ACHN (cell line): ENCODE measurements at places on chromosomes 12 and 14.

DNA sequence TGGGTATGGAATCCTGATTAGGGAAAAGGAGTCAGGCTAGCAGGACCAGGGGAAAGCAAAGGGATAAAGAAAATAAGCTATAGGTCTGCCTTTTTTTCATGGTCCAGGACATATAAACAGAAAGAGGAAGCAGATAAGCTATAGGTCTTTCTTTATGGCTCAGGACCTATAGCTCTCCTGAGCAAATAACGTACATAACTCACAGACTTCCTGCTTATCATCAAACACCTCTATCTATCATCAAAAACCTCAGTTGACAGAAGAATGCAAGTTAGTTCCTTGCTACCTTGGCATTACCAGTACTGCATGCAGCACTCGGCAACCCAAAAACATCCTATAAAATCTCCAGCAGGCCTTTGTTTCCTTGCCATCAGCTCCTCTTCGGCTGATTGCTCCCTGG is 238.7 kb upstream of the OR4E1 start:
- DNase-seq: no peak

- DNase-seq: no peak
These were observed 96.0 kb upstream of the PCED1B start for GRCh38 chr12:46983393-46983793.

DNA sequence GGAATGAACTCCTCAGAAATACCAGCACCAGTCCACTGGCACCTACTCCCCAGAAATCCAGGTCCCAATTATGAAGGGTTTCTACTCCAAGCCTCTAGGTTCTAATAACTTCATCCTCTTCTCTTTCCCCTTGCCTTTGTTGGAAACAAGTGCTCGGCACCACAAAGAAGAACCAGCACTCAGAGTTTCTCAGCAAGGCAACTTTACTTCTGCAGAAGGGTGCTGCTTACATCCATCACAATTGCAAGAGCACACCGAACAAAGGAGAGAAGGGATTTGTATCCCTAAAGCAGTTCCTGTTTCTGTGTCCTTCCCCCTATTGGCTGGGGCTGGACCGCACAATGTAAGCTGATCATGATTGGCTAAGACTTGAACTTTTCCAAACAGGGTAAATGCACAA is 74.2 kb upstream of the GNG2 start:
- no peak for DNase-seq

- no peak for DNase-seq
These were observed 26.9 kb downstream of the MYRFL start for GRCh38 chr12:69851976-69852375.

DNA sequence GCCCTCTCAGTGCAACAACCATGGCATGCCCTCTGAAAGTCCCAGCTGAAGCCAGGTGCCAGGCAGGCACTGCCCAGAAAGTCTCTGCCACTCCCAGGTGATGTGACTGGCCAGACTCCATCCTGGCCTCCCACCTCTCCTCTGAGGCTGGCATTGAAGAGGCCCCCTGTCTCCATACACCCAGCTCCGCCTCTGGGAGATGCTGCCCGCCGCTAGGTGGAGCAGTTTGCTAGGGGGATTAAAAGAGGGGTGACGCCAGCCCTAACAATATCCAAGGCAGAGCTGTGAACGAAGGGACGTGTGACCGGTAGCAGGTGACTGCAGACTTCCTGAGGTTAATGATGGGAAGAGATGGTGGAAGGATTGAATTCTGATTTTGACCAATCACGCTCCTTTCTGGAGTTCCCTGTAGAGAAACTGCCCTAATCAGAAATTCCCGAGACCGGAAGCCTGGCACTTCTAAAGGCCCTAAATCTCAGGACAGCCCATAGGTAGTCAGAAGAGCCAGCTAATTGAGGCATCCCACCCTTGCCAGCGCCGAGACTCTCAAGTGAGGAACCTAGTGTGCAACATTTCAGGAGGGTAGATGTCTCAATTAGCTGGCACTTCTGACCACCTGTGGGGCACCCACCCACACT is 8.3 kb upstream of the PLEK2 start:
- DNase-seq: no peak

DNA sequence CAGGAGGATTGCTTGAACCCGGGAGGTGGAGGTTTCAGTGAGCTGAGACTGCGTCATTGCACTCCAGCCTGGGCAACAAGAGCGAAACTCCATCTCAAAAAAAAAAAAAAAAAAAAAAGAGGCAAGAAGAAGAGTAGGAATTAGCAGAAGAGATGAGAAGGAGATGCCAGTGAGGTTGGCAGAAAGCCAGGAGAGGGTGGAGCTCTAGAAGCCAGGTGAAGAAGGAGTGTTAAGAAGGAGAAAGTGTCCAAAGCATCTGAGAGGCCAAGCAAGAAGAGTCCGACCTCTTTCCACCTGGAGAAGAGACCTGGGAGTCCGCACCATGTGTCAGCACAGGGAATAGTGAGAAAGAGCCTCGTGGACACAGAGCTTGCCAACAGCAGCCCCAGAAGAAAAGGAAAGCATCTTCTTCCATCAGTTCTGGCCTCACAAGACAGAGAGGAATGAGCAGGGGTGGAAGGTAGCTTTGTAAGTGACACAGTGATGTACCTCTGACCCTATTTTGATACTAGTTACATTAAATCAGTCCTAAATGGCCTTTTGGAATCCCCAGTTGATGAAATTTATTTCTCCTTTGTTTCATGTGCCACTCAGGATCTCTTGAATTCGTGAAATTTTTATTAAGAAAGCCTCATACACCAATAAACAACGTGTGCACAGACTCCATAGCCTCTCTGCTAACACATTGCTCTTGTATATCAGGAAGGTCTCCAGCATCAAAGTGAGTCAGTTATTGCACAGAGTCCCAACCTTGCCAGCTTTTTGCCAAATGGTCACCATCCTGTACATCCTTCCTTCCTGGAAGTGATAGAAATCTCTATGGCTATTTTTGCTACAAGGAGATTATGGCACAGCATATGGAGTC is 70.6 kb downstream of the SAMD4A start:
- DNase-seq: no peak

DNA sequence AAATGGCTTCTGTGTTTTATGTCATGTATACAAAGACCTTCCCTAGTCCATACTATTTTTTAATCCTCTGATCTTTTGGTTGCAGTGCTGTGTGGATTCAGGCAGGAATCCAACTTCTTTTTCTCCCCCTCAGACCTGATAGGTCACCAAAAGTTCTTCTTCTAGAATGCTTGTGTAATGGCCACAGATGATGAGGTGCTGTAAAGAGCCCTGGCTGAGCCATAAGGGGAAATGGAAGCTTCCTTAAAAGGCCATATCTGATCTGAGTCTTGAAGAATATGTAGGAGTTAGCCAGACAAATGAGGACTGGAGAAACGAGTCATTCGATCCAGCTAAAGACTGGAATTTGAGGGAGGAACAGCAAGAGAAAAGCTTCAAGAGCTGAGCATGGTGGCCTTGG is 353.9 kb downstream of the PCNX1 start:
- no peak for DNase-seq

DNA sequence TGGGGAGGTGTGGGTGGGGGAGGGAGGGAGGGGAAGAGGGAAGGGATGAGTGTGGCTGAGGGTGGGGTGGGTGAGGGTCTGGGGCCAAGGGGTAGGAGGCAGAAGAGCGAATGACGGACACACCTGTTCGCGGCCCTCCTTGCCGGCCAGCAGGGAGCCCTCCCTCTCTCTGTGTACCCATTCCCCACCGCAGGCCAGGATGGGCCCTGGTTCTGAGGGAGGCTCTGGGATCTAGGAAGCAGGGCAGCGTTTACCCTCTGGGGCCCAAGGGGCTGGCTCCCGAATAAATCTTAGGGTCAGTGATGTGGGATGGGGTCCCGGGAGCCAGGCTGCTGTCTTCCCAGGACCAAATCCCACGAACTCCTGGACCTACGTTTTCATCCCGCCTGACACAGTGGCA is 46.0 kb upstream of the ESRRB start:
- DNase-seq: no peak

DNA sequence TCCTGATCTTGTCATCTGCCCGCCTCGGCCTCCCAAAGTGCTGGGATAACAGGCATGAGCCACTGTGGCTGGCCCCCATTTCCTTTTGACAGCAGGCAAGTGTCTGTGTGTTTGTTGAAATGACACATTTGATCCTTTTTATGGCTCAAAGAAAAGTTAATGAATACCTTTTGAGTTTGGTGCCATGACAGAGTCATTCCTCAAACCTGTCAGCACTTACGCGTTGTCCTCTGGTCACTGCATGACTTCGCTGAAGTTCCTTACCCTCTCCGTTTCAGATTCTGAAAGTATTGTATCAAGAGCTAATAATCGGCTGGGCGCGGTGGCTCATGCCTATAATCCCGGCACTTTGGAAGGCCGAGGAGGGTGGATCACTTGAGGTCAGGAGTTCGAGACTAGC is 32.4 kb downstream of the NEMF start:
- peak; percentile 70 for DNase-seq

DNA sequence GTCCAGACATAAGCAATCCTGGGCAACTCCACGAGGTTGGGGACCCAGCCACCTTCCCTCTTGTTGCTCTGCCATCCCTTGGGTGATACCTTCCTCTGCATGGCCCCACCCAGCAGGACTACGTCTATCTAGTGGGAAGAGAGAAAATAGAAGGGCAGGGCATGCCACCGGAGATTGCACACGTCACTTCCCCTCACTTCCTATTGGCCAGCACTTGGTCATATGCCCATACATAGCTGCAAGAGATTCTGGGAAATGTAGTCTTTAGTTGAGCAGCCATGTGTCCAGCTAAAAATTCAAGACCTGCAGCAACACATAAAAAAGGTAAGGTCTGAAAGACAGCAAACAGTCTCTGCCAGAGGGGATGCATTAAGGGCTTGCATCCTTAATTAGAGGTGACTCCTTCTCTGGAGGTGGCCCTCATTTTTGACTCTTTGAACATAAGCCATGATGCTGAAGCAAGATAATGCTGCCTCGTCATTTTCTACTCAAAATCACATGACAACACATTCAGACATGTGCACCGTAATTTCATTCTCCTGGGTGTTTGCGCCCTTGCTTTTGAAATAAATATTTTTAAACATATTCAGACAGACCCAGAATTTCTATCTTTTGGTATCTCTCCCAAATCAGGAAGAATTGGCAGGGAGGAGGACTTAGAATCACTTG is 91.8 kb upstream of the PWP1 start:
- DNase-seq: peak; percentile 53

DNA sequence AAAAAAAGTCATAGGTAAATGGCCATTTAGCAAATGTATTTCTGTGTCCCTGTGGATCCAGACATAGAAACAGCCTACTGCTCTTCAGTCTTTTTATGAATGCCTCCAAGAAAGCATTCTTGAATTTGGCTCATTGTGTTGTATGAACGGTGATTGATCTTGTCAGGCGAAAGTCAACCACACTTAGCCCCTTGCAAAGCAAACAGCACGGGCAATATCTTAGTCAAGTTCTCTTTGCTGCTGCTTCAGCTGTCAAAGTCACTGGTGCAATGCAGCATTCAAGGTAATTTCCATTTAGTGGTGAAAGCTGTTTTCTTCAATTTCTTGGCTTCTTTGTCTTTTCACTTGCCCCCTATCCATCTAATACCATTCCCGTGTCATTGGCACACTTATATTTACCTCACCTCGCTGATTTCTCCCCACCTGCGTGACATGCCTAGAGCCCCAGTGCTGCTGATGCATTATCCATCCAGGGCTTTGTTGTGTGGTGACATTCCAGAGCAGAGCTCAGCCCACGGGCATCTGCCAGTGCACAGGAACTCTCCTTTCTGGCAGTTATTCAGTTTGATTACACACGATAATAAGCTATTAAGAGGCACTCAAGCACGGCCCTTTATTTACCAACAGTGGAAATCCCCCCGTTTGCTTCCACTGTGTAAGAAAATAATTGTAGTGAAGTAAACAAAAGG is 362.3 kb upstream of the NOVA1 start:
- no peak for DNase-seq

- DNase-seq: peak; percentile 42
These were observed 41.4 kb downstream of the ACTN1 start for GRCh38 chr14:68937471-68938270.

DNA sequence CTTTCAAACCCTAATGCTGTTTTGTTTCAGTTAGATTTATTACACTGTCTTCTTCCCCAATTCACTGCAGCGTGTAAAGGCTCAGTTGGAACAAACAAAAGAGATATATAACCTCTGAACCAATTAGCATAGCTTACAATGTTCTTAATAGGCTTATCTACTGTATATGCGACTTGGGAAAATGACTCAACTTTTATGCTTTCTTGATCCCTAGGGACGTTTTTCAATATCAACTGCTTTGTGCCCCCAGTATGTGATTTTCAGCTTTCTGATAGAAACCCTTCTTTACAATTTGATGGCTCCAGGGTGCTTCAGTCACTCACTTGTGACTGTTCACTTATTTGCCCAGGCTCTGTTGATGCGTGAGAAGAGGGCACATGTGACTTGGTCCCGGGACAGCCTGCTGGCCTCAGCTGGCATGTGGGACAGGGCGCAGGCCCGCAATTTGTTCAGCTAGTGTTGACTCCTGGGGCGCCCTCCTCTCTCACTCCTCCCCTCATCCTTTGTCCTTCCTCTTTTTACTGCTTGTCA is 107.1 kb downstream of the TMTC2 start:
- no peak for DNase-seq

- DNase-seq: no peak
These were observed 13.9 kb upstream of the MYL2 start for GRCh38 chr12:110934093-110934852.

- DNase-seq: no peak
These were observed 6.1 kb downstream of the FRMD6 start for GRCh38 chr14:51657762-51658161.

DNA sequence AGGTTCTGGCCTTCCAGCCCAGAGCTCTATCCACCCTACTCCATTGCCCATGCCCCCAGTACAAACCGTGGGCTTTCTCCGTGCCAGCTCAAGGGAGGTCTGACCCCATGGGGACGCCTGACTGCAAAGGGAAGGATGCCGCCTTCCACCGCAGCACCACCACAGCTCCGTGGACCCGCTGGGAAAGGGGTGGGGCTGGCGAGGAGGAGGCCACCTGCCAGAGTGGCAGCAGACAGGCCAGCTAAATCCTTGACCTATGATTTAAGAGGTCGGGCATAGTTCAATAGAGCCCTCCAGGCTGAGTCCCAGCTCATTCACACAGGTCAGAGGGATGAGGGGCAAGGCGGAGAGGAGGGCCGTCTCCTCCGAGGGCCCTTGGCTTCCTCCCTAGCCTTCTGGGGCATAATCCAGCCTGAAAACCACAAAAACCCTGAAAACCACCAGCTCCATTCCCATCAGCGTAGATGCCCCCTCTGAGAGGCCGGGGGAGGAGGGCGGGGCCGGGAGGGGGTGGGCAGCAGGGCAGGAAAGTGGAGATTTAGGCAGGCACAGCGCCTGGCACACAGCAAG is 14.9 kb upstream of the FIGNL2 start:
- DNase-seq: peak; percentile 91

DNA sequence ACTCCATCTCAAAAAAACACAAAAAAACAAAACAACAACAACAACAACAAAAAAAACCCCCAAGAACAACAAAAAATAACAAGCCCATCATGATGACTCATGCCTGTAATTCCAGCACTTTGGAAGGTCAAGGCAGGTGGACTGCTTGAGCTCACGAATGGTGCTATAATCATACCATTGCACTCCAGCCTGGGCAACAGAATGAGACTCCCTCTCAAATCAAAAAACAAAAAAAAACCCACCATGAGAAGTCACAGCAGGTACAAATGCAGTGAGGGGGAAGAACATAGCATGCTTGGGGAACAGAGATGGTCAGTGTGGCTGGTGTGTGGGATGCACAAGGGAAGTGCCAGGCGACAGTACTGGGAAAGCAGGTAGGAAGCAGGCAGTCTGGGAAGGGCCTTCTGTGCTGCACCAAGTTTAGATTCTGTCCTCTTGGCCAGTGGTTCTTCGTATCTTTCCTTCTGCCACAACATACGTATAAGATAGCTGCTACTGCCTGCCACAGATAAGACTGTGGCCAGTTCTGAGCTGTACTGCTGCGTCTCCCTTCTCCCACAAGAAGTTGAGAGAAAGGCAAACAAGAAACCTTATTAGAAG is 28.0 kb downstream of the ATG14 start:
- DNase-seq: no peak
